ENCODE measurements at places on chromosomes 5 and 9. TPM values are rescaled to one million over a fixed set of nuclear protein-coding genes. Genes with fewer than 3 reads are reported as not detected.

- DNase-seq, result no peak
- H3K27me3 ChIP-seq, result no peaks in the 10 kb centered on the region
- H3K4me3 ChIP-seq, result no peak overlapping the region
- no peaks in the 10 kb centered on the region for H3K4me1 ChIP-seq
- no peak overlapping the region for H3K27ac ChIP-seq
These were observed 32.9 kb upstream of the FCN1 start for GRCh38 chr9:134950386-134951210.

Gene ADGRV1
- polyA plus RNA-seq, result 0.55 TPM

DNA sequence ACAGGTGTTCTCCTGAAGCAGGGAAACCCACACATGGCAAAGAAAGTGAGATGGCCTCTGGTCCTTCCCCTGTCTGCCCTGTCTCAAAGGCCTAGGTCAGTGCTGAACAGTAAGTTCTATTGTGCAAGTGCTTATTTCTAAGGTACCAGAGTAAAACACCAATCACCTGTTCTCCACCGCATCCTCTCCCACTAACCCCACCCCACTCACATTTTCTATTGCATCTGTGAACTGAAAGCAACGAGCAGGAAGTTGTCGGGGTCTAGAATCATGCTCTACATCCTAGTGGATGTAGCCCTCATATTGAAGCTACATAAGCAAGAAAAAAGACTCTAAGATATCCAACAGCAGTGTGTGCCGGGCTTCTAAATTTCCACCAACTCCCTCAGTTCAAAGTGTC is 265.9 kb downstream of the ENC1 start:
- no peaks in the 10 kb centered on the region for H3K36me3 ChIP-seq
- no peaks in the 10 kb centered on the region for H3K4me1 ChIP-seq
- H3K4me3 ChIP-seq, result no peak overlapping the region

DNA sequence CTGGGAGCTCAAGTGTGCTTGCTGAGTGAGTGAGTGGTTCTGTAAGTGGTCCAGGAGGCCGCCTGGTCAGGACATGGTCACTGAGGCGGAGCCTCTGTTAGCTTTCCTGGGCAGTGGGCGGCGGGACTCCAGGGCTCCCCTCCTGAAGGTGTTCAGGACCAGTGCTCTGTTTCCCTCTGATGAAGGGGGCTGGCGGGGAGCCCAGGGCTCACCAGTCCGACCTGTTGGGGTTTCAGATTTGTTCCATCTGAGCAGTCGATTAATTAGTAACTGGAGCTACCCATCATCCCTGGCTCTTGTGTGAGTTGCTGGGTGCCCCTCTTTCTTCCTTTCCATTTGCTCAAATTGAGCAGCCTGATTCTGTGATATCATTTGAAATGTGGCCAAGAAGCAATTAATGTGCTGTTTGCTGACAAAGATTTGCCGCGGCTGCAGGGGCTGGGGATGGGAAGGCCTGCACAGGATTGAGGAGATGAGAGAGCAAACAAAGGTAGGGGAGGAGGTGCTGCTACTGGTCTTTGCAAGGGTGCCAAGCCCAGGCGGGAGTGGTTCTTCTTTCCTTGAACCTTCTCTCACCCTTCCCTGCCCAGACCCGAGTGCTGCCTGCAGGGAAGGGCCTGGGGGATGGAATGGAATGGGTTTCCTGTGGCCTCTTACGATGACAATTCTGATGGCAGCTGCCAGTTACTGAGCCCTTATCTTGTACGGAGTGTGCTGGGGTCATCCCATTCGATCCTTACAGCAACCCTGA is 92.8 kb upstream of the PITX1 start:
- H3K36me3 ChIP-seq, result no peaks in the 10 kb centered on the region
- no peak overlapping the region for H3K4me3 ChIP-seq
- H3K27me3 ChIP-seq, result peaks cover 4% of the 10 kb centered on the region

DNA sequence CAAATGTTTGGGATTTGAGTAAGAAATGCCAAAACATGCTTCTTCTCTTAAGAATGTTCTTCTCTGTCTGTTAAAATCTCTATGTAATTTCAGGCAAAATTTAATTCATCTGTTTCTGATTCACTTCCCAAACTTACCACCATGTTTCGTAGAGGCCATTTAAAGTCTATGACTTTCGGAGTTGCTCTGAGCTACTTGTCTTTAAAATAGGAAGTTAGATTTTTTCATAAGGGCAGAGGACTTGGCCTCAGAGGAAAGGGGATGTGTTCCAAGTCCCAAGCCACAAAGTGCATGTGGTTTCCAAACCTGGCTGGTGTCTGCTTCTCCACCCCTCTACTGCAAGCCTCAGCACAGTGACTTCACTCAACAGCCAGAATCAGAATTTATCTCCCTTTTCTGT is 111.3 kb upstream of the ADRA1B start:
- H3K4me3 ChIP-seq, result no peak overlapping the region
- no peaks in the 10 kb centered on the region for H3K27me3 ChIP-seq
- no peak for DNase-seq
- H3K4me1 ChIP-seq, result no peaks in the 10 kb centered on the region

GRCh38 chr5:143182901-143183820 is 220.3 kb downstream of the NR3C1 start:
- no peak overlapping the region for H3K27ac ChIP-seq
- no peak overlapping the region for H3K4me3 ChIP-seq
- peaks cover 7% of the 10 kb centered on the region for H3K4me1 ChIP-seq

DNA sequence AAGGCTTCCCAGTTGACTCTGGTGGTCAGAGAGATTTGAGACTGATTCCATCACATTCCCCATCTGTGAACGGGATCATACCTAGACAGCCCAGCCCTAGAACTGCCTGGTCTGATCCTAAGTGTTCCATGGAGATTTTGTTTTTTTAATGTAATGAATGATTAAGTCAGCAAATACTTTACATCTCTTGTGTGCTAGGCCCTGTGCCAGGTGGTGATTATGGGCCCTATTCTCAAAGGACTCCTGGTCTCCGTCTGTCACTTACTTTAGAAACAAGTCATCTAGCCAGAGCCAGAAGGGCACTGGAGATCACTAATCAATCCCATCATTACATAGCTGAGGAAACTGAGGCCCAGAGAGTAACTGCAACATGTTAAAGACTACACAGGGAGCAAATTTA is 1.1 kb upstream of the GPX3 start:
- no peak overlapping the region for H3K27ac ChIP-seq
- DNase-seq, result no peak
- H3K36me3 ChIP-seq, result no peaks in the 10 kb centered on the region
- H3K4me3 ChIP-seq, result no peak overlapping the region

- no peaks in the 10 kb centered on the region for H3K36me3 ChIP-seq
- no peaks in the 10 kb centered on the region for H3K27me3 ChIP-seq
- no peaks in the 10 kb centered on the region for H3K4me1 ChIP-seq
- H3K27ac ChIP-seq, result no peak overlapping the region
These were observed 171.7 kb downstream of the ZNF608 start for GRCh38 chr5:124574521-124575436.

Gene FBP1
- 1.9 TPM for polyA plus RNA-seq

DNA sequence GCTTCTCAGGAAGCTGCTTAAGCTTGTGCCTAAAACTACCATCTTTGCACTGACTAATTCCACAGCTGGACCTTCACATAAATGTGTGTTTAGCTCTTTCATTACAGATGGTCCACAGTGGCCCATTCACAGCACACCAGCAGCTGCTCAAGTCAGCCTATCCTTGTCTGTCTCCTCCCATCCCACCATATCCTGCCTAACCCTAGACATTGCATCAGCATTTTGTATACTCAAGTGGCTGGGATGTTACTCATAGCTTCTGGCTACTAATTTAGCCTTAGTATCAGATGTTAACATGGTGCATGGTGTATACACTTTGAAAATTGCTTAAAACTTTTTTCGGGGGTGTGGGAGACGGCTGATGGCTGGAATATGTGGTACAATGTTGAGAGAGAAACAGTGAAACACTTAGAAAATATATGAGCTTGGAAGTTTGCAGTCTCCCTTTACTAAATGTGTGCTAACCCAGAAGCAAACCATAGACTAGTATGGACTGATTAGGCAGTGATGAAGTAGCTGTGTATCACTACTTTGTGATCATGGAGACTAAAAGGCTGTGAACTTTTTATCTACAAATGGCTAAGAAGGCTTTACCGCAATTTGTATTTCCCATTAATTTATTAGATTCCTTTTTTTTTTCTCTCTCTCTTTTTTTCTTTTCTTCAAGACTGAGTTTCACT is 83.1 kb downstream of the JMY start:
- H3K27ac ChIP-seq, result no peak overlapping the region
- H3K4me1 ChIP-seq, result no peaks in the 10 kb centered on the region
- H3K36me3 ChIP-seq, result no peaks in the 10 kb centered on the region
- H3K27me3 ChIP-seq, result no peaks in the 10 kb centered on the region
- no peak overlapping the region for H3K4me3 ChIP-seq

DNA sequence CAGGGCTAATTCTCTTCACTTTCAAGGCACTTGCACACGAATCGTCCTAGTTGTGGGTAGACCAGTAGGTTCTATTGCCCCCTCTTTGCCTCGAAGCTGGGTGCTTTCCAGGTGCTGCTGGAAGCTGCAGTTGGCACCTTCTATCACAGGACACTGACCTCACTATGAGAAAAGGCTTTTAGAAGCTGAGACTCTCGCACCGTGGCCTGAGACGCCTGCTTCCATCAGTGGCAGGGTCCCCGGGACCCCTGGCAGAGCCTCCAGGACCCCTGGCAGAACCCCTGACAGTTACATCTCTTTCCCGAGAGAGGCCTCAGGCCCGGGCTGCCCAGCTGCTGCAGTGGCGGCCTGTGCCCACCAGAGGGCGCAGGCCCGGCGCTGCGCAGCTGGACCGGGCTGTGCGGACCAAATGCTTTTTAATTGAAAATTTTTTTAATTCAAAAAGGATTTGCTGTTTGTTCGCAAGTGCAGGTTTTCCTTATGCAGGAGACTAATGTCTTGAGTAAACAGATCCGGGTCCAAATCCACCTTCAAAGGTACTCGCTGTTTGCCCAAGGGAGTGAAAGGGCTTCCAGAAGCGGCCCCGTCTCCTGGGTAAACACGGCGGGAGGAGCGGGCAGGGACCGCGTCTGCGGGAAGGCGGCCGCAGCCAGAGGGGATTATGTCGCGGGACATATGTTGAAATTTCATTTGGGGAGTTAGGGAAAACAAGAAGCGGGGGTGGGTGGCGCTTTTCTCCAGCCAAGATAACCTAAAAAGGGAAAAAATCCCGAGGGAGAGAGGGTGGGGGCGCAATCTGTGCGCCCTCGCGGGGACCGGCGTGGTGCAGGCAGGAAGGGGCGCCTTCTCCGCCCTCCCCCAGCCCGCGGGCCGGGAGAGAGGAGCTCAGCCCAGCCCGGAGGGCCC is 114.5 kb upstream of the LMX1B start:
- peaks cover 2% of the 10 kb centered on the region for H3K27me3 ChIP-seq
- DNase-seq, result peak; percentile 48
- peak overlapping the region; percentile 15 for H3K4me3 ChIP-seq
- no peaks in the 10 kb centered on the region for H3K4me1 ChIP-seq

DNA sequence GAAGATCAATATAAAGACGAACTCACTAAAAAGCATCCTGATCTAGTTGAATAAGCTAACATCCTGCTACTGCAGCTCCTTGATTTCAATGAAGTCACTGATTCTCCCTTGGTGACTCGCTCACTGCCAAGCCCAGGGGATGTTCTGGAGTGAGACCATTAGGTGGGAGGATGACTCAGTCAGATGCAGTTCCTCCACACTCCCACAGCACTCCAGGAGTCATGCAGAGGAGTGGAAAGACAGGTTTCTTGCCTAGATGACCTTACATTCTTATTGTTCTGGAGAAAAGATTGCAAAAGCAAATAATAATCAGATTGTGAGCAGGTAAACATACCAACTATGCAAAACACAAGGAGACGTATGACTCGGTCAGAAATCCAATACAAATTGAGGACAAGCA is 15.3 kb downstream of the GCNT4 start:
- no peaks in the 10 kb centered on the region for H3K36me3 ChIP-seq
- H3K4me1 ChIP-seq, result no peaks in the 10 kb centered on the region
- H3K27ac ChIP-seq, result no peak overlapping the region
- H3K4me3 ChIP-seq, result no peak overlapping the region

GRCh38 chr5:136682986-136683385 is 317.6 kb upstream of the TRPC7 start:
- peaks cover 3% of the 10 kb centered on the region for H3K4me1 ChIP-seq
- DNase-seq, result no peak
- H3K36me3 ChIP-seq, result no peaks in the 10 kb centered on the region
- no peak overlapping the region for H3K27ac ChIP-seq
- no peaks in the 10 kb centered on the region for H3K27me3 ChIP-seq

- H3K27ac ChIP-seq, result peak overlapping the region; percentile 96
- H3K4me1 ChIP-seq, result peaks cover 20% of the 10 kb centered on the region
These were observed 1.3 kb downstream of the ERBIN start for GRCh38 chr5:65927503-65928321.

DNA sequence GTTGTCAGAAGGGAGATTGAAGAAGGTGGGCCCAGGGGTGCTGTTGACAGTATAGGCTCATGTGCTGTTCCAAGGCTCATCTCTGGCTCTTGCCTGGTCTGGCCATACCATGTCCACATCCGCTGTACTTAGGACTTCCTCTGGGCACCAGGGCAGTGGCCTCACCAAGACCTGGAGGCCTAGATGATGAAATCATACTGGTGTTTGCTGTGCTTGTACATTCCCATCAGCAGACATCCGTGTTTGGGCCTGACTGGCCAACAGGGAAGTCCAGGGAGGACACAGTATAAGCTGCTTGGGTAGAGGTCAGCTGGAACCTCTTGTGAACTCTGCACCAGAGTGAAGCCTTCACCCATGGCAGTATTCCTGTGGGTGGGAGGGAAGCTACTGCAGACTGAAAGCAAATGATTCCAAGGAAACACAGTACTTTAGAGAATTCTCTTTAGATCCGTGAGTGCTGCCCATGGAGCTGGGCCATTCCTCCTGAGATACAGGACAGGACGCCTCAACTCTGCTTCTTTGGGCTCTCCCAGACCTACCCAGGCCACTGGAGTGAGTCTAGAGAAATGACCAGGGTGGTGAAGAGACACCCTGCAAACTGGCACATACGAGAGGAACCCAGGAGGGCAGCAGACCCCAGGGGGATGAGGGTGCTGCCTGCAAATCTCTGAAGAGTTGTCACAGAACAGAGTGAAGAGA is 22.5 kb downstream of the POLR1E start:
- H3K4me3 ChIP-seq, result no peak overlapping the region
- H3K36me3 ChIP-seq, result peaks cover 4% of the 10 kb centered on the region
- H3K27ac ChIP-seq, result no peak overlapping the region
- no peaks in the 10 kb centered on the region for H3K4me1 ChIP-seq

- peaks cover 30% of the 10 kb centered on the region for H3K4me1 ChIP-seq
- H3K27me3 ChIP-seq, result no peaks in the 10 kb centered on the region
- H3K27ac ChIP-seq, result no peak overlapping the region
These were observed 103.5 kb downstream of the SPRY4 start for GRCh38 chr5:142221091-142221860.

Gene AK8
- 0.06 TPM for polyA plus RNA-seq

- no peak for DNase-seq
- no peaks in the 10 kb centered on the region for H3K27me3 ChIP-seq
- no peaks in the 10 kb centered on the region for H3K4me1 ChIP-seq
- no peaks in the 10 kb centered on the region for H3K36me3 ChIP-seq
- no peak overlapping the region for H3K27ac ChIP-seq
- H3K4me3 ChIP-seq, result no peak overlapping the region
These were observed 157.0 kb downstream of the PJA2 start for GRCh38 chr5:109252731-109253130.

GRCh38 chr9:33239921-33240320 is at the start of gene SPINK4:
Gene SPINK4, plus strand, starts transcription at chr9:33240167. Its CDS starts 42 bp downstream, at chr9:33240209.
- no peak within 1 kb of the TSS for H3K27ac ChIP-seq
- no peak within 1 kb of the TSS for H3K4me3 ChIP-seq
- no peaks in the 10 kb centered on the region for H3K4me1 ChIP-seq
- peak; percentile 23 for DNase-seq
- H3K27me3 ChIP-seq, result no peaks in the 10 kb centered on the region
